ENCODE measurements at places on chromosomes 2 and 18.

GRCh38 chr2:112728029-112728362, 7.2 kb downstream of the NT5DC4 start:
- no peak for DNase-seq

GRCh38 chr18:60873708-60874107, 459.5 kb upstream of the CDH20 start:
- no peak for DNase-seq

DNA sequence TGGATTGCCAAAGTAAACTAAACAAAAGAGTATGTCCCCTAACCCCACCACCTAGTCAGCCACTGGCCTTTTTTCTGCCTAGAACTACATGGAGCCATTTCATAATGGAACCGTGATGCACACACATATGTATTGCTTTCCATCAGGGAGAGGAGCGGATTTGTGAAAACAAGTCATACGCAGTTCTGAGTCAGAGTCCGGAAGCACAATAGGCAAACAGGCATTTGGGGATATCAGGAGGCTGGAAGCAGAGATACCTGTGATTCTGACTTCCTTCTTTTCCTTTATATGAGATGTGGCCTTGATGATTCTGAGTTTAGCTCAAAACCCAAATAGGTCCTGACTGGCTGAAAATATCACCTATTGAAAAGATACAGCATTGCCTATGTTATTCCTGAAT, 93.5 kb downstream of the TMEM163 start:
- no peak for DNase-seq

DNA sequence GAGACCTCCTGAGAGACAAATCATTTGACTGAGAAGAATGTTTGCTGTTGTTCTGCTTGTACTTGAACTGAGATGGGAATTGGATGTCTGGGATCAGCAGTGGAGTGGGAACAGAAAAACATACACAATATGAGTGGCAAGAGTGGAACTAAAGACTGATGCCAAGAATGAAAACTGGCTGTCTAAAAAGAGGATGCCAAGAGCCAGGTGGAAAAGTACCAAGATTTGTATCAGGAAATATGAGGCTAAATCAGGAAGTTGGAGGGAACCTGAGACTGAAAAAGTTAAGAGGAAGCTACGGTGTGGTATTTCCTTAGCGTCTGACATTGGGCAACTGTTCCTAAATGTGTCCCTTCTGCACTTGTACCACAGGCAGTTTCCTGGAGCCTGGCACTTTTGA, 440.9 kb upstream of the CELF4 start:
- DNase-seq: no peak
